ENCODE measurements at places on chromosomes 11 and 22.

DNA sequence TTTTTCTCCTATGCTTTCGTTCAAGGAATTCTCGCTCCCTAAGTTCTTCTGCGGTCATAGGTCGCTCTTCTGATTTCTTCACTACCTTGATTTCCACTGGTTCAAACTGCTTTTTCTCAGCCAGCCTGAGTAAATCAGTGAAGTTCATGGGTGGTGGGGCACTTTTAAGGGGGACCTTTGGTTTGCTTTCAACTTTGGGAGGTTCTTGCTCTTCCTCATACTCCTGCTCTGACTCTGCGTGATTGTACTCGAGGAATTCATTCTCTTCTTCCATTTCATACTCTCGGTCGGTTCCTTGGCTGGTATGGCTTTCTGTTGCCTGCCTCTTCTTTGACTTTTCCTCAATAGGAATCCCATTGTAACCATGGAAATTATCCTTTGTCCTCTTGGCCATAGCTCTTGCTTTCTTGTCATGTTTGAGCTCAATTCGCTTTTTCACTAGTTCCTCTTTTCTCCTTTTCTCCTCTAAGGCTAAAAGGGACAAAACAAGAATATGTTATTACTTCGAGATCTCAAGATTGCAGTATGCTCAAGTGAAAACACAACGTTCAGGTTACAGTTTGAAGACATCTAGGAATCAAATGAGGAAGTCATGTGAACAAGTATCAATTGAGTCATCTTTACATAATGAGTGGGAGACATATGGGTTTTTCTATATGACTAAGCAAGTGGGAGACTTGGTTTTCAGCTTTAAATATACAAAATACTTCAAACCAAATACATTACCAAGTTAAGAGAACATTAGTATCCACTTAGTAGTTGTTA lies 16.2 kb downstream of the MISFA start:
- no peak for DNase-seq

DNA sequence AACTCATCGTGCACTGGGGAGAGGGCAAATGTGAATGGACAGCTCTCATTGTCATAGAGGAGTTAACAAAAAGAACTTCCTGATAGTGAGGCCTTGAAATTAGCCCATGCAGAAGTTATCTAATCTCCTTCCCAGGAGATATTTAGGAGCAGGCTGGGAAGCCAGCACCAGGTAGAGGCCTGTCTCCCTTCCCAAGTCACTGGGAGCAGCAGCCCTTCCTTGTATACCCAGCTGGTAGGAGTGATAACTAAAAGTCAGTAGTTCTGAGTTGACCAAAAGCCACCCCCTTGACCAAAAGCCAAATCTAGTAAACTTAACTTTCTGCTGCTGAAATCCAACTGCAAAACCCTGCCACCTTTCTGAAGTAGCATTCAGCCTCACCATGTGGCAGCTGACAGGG lies 1.4 kb upstream of the BACE1-AS start:
- no peak for DNase-seq

GRCh38 chr22:44369916-44370801 lies 57.4 kb upstream of the SHISAL1 start:
- DNase-seq: no peak

- DNase-seq: no peak
Observed at GRCh38 chr11:28616160-28616965, 508.2 kb downstream of the METTL15 start.

GRCh38 chr11:111561791-111562325 lies 21.3 kb downstream of the LAYN start:
- DNase-seq: no peak

DNA sequence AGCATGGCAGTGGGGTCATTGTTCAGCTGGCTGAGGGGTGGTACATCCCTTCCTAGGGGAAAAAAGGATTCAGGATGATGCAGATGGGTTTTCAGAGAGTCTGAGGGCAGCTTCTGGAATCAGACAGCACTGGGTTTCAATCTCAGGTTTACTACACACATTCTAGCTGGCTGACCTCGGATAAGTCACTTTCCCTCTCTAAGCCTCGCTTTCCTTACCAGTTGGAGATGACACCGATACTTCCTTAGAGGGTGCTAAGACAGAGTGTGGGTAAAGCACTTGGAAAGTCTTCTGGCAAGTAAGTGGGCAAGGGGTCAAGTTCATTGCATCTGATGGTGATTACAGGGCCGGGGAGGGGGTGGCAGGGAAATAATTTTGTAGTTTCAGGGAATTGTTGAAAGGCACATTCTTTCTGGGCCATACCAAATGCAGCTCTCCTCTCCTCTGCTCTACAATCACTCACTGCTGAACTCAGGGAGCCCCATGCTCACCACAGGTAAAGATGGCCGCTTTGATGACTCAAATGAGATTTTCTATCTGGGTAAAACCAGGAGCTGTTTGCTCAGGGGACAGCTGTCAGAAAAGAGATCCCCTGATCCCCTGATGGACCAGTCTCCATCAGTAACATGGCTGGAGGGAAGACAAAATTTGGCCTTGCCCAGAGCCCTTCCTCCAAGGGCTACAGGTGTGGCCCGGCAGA lies 6.5 kb upstream of the MIAT start:
- no peak for DNase-seq

DNA sequence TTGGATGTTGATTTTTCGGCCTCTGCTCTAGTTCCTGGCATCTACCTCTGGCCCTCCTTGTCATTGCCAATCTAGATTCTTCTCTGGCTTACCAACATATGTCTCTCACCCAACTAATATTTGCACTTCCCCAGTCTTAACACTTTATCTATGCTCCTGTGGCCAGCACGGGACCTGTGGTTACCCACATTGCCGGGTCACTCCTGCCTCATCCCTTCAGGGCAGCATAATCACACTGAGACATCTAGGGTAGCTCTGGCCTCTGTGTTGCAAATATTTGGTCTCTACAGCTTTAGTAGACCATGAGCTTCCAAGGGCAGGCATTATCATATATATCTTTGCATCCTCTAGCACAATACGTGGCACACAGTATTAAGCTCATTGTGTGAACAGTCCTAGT lies 182.0 kb upstream of the ARHGAP20 start:
- DNase-seq: no peak

DNA sequence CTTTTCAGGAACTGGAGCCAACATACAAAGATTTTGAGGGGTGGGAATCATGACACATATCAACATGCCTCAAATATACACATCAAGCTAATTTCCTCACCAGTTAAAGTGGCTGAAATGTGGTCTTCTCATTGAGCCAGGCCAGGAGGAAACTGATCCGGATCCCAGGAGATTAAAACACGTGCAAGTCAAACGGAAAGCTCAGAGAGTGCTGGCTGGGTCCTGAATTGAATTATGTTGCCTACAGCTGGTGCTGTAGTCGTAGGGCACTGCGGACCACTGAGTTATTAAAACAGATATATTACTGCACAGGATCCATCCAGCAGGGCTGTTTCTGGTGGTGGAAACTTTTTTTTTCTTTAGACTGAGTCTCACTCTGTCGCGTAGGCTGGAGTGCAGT lies 14.1 kb upstream of the WNT7B start:
- DNase-seq: no peak

DNA sequence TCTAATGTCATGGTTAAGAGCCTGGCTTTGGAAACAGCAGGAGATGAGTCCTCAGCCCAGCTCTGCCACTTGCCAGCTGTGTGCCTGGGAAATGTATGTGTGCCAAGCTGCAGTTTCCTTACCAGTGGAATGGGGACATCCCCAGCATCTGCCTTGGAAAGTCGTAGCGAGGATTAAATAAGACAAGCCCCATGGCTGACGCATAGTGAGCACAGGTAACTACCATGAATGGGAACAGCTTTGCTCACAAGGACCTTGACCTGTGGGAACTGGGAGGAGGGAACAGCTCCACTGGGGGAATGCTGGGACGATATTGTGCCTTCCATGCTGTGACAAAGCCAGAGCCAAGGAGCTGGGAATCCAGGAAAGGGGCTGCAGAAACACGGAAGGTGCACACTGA lies 2.6 kb upstream of the DSCAML1 start:
- DNase-seq: no peak

DNA sequence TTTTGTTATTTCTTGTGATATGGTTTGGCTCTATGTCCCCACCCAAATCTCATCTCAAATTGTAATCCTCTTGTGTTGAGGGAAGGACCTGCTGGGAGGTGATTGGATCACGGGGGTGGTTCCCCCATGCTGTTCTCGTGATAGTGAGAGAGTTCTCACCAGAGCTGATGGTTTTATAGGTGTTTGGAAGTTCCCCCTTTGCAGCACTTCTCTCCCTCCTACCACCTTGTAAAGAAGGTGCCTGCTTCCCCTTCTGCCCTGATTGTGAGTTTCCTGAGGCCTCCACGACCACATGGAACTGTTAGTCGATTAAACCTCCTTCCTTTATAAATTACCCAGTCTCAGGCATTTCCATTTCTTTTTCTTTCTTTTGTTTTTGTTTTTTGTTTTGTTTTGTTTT lies 24.4 kb upstream of the SIK2 start:
- no peak for DNase-seq

GRCh38 chr11:106322106-106322505 lies 244.6 kb downstream of the AASDHPPT start:
- no peak for DNase-seq

DNA sequence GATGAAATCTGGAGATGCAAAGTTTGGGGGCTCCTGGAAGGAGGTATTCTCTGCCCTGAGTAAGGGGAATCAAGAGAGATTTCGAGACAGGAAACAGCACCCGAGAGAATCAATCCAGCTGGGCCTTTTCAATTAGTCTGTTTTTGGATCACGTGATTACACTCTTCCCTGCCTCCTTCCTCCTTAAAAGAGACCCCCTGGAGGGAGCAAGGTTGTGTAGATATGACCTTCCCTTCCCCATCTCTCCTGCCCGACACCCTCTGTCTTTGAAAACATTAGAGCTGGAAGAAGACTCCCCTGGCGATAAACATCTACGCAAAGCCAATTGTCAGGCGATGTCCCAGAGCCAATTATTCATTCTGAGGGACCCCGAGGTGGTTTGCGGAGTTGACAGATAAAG lies 407.9 kb downstream of the MIAT start:
- DNase-seq: no peak

- no peak for DNase-seq
Observed at GRCh38 chr11:15327786-15328231, 213.1 kb downstream of the INSC start.

GRCh38 chr11:120248551-120249278 lies 8.8 kb downstream of the POU2F3 start:
- no peak for DNase-seq

GRCh38 chr11:69804769-69805508 lies 14.3 kb downstream of the FGF3 start:
- no peak for DNase-seq

- no peak for DNase-seq
Observed at GRCh38 chr22:19707347-19708290, 6.7 kb upstream of the SEPTIN5 start.

DNA sequence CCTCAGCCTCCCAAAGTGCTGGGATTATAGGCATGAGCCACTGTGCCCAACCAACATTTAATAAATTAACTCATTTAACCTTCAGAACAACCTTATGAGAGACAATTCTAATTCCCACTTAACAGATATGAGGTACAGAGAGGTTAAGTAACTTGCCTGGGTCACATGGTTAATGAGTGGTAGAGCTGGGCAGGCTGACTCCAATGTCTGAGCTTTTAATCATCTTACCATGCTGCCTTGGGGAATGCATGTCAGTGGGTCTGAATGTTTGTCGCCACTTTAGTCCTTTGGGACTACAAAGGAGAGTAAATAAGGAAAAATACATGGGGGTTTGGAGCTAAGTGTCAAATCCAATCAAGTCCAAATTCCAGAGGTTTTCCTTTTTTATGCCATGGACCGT lies 11.2 kb upstream of the PIK3C2A start:
- no peak for DNase-seq

DNA sequence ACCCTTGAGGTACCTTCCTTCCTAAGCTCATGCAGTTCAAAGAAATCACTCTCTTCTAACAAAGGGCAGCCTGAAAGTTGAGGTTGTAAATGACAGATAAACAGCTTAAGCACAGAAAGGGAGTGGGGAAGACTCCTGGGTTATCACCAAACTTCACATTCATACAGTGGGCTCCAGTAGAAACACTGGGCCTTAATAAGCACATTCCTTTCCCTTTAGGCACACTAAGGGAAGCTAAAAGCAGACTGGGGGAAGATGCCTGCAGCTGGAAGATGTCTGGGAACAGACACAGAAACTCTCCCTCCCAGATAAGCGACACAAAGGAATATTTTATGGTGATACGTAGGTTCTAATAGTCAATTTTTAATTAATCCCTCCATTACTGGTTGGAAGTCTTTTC lies 350.3 kb upstream of the MPPED2 start:
- DNase-seq: no peak

GRCh38 chr22:20095521-20095920 lies 15.5 kb downstream of the DGCR8 start:
- DNase-seq: no peak

DNA sequence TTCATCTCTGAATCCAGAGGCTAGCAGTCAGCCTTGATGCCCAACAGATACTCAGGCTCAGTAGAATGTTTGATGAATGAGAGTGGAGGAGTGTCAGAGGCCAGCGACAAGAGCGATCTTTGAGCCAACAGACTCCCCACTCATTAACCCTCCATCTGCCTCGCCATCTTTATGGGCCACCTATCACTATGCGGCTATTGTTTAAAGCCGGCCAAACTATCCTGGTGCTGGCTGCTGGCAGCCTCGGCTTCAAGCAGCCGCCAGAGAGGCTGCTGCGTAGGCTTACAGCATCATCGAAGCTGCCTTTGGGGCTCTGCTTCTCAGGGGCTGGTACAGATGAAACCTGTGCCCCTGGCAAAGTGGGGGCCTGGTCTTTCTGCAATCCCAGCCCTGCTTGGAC lies 525.6 kb downstream of the INSC start:
- DNase-seq: no peak

GRCh38 chr11:88474655-88475054 lies 137.1 kb upstream of the CTSC start:
- no peak for DNase-seq

DNA sequence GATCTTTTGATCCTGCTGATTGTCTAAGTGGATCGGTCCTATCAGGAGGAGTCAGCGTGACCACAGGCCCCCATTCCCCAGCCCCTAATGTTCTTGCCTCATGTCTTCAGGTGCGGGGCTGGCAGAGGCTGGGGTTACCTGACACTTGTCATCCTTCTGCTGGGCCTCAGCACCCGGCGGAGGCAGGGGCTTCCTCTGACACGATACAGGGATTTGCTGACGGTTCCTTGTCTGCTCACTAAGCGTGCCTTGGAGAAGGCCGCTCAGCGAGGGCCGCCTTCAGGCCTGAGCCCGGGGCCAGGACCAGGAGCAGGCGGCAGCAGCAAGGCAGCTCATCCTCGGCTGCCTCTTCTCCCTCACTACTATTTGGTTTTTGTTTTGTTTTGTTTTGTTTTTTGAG lies 45.7 kb upstream of the KCNQ1OT1 start:
- DNase-seq: no peak

DNA sequence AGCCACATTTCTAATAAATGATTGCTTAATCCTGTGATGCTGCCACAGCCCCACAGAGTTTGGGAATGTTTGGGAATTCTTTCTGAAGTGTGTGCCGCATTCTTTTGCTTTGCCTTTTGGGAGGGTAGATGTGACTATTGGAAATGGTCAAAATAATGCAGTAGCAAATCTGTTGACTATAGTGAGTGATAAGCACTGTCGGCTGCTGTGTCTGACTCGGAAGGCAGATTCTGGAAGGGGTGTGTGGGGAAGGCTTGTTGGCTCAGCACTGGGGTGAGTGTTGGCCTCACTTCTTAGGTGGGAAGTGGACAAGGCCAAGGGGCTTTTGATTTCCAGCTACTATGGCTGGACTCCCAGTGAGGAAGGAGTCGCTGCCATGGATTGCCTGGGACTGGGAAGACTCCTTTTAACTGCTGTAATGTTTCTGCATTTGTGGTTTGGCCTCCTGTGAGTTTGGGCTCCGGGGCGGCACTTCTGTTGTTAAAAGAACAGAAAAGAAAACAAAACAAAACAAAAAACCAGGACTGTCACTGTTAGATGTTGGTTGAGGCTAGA lies 20.1 kb downstream of the ZBTB16 start:
- no peak for DNase-seq
